ENCODE measurements at places on chromosomes 6 and 20.

DNA sequence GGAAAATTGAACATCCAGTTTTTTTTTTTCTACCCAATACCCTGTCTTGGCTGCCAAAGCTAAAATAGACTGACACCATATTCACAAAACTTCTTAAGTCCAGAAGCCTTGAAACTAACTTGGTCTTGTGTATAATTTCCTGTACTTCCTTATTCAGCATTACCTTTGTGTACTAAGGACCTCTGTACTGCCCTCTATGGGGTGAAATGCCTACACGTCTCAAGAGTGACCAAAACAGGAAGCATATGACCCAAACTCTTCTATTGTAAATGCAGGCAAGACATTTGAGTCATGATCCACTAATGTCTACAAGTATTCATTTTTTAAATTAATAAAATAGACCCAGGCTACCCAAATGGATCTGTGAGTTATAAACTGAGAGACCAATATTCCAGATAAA lies 50.4 kb downstream of the HMGCLL1 start:
- DNase-seq = peak; percentile 37

DNA sequence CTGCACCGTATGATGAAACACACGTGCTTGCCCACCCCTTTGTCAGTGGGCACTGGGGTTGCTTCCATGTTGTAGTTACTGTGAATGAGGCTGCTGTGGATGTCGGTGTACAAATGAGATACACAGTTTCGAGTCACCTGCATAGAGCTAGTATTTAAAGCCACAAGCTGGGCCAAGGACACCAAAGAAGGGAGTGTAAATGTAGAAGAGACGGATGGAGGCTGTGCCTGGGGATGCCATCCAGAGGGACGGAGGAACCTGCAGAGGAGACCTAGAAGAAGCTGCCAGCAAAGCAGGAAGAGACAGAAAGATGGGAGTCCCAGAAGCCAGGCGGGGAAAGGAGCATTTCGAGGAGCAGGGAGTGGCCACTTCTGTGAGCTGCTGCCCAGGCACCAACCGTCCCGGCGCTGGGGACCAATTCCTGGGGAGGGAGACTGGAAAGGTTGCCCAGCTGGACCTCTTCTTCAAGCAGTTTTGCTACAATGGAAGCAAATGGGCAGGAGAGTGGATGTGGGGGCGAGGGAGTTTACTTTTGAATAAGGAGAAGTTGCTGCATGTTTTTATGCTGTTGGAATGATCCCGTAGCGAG lies 339.3 kb downstream of the ZFAND3 start:
- DNase-seq = no peak

GRCh38 chr6:28643017-28643740 lies 117.5 kb downstream of the GPX5 start:
- DNase-seq = peak; percentile 78

- DNase-seq = no peak
Measured at GRCh38 chr6:137045222-137045789, 541 bp upstream of the IL20RA start.
